ENCODE measurements at places on chromosomes 12 and 14.

DNA sequence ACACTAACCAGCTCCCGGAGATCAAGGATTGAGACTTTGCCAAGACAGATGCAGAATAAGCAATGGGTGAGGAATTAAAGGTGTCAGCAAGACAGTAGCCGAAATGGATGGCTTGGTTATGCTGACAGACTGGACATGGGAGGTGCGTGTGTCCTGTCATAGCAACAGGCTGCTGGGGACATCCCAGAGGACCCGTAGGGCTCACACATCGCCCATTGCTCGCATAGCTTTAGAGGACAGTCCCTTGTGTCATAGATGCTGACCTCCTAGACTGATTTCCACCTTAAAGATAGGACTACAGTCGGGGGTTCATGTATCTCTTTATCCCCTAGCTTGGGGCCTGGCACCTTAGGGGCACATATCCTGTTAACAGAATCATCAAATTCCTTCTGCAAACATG is 324.5 kb downstream of the MED13L start:
- DNase-seq, result no peak
- peaks cover 9% of the 10 kb centered on the region for H3K36me3 ChIP-seq
- H3K27ac ChIP-seq, result no peak overlapping the region

GRCh38 chr12:64673490-64674169 is 63.3 kb downstream of the RASSF3 start:
- peak overlapping the region; percentile 64 for H3K27ac ChIP-seq
- H3K4me1 ChIP-seq, result peaks cover 51% of the 10 kb centered on the region
- no peak overlapping the region for H3K4me3 ChIP-seq
- no peak for DNase-seq

DNA sequence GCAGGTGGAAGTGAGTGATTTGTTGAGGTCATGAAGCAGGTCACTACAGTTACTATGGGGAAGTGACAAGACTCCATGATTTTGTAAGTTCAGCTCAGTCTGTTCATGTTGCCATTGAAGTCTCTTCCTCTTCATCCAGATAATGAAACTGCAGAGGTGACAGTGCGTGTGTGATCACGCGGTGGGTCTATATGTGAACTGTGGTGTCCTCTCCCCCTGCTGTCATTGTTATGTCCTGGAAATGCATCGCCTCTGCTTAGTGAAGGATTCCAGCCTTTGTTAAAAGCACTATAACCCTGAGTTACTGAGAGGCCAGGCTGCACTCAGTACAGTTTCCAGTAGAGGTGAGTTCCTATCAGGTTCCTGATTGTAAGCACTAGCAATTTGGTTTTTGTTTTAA is 216.2 kb upstream of the RMST start:
- H3K4me3 ChIP-seq, result no peak overlapping the region
- H3K4me1 ChIP-seq, result no peaks in the 10 kb centered on the region
- peak; percentile 4 for DNase-seq
- H3K27me3 ChIP-seq, result no peaks in the 10 kb centered on the region

DNA sequence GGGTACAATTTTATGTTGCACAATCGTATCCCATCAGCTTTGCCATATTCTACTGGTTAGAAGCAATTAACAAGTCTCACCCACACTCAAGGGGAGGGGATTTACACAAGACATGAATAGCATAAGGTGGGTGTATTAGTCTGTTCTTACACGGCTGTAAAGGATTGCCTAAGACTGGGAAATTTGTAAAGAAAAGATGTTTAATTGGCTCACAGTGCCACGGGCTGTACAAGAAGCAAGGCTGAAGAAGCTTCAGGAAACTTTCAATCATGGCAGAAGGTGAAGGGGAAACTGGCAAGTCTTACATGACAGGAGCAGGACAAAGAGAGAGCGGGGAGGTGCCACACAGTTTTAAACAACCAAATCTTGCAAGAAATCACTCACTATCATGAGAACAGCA is 231.8 kb upstream of the AMIGO2 start:
- H3K4me3 ChIP-seq, result no peak overlapping the region
- DNase-seq, result no peak
- no peaks in the 10 kb centered on the region for H3K36me3 ChIP-seq
- no peak overlapping the region for H3K27ac ChIP-seq

- H3K4me1 ChIP-seq, result no peaks in the 10 kb centered on the region
- no peak overlapping the region for H3K27ac ChIP-seq
- no peak overlapping the region for H3K4me3 ChIP-seq
- H3K27me3 ChIP-seq, result no peaks in the 10 kb centered on the region
- DNase-seq, result no peak
These were observed 340.4 kb downstream of the NAV3 start for GRCh38 chr12:78171061-78171460.

- H3K4me1 ChIP-seq, result peaks cover 15% of the 10 kb centered on the region
- H3K27me3 ChIP-seq, result no peaks in the 10 kb centered on the region
- no peak overlapping the region for H3K4me3 ChIP-seq
- H3K36me3 ChIP-seq, result no peaks in the 10 kb centered on the region
These were observed 42.2 kb downstream of the ZCRB1 start for GRCh38 chr12:42283739-42284138.
